ENCODE measurements at places on chromosomes 1 and 21.

DNA sequence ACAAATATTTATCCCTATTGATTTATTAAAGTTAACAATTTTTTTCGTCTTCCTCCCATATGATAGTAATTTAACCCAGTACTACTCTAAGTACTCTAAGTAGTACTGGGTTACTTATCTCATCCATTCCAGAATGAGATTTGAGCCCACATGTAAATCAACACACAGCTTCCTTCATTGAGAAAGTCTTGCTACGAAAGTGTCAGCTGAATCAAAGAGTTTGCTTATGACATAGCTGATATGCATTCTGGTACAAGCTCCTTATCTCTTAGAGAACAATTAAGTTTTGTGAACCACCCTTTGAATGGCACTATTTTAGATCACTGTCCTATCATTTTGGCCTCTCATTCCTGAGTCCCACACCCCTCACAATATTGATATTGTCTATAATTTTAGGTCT is 2.4 kb upstream of the SLC44A3 start:
- no peak for DNase-seq

DNA sequence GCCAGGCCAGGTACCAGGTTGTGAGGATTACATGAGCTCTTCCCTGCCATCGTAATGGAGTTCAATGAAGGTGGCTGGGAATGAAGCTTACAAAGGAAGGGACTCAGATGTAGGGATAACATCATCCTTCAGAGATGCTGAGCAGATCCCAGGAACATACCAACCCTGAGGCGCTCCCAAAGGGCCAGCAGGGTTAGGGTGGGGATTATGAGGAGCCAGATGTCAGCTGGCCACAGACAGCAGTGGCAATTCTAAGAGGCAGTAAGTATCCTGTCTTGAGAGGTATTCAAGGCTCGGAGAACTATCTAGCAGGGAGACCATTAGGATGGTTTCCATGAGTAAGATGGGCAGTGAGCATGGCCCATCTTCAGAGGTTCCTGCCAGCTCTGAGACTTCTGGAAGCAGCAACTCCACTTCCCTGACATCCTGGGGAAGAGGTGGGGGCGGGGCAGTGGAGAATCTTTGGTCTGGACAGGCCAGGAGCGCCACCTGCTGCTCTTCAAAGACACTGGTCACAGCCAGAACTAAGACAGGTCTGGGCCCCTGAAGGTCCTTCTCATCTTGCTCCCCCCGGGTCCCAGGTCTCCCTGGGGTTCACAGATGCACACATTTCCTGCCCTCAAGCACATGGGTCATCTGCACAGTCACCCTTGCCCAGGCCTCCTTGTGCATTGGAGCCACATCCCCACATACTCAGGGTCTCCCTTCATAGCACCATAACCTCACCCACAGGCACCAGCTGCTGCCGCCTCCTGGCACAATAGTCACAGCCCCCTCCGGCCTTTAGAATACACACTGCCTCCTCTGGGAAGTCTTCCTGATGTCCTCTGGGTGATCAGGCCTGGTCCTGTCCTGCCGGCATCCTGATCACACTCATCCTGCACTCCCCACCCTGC is 2.7 kb upstream of the SDC3 start:
- DNase-seq, result no peak

- no peak for DNase-seq
Measured at GRCh38 chr1:179143322-179143721, 61.5 kb downstream of the TOR3A start.

DNA sequence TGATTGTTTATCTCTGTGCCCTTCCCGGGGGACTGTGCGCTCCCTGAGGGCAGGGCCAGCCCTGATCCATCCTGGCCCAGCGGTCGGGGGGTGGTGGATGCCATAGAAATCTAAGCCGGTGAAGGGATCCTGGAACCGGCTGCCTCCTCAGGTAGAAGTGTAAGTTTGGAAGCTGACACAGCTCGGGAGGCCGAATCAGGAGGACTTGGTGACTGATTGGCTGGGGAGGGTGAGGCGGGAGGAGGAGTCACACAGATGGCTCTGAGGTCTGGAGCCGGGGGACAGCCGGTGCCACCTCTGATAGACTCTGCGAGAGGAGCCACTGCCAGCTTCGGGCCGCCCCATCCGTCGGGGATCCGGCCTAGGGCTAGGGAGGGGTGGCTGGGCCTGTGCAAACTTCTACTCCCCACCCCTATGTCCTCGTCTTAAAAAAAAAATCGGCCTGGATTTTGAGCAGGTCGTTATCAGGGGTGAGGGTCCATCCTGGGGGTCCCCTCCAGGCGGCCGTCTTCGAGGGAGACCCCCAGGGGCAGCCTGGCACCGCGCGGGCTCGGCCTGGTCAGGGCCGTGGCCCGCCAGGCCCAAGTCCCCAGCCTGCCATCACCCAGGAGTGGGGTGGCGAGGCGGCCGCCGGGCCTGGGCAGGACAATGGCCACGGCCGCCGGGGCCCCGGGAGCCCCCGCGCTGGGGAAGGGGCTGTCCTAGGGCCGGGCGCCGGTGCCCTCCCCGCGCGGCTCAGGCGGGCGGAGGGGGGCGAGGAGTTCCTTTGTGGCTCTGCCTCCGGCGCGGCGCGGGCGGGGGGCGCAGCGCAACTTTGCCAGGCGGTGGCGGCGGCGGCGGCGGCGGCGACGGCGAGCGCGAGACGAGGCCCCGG is 708 bp upstream of the ZNF362 start:
- no peak for DNase-seq

DNA sequence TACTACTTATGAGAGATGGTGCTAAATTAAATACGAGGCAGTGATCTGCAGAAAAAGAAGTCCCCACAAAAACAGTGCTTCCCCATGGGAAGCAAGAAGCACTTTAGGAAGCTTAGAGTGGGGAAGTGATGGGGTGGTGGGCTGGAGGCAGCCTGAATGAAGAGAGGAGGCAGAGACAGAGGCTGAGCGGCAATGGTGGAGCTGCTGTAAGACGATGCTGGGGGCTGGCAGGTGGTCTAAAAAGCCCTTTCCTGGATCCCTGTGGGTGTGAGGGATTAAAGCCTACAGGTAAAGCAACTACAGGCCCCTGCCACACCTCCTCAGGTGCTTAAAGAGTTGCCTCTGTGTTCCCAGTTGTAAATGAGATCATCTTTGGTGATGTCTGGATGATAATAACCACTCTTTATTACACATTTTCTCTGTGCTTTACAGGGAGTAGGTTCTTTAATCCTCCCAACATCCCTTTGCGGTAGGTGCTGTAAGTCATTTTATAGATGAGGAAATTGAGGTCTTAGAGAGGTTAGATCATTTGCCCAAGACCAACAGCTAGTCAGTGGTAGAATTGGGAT is 39.2 kb downstream of the CNN3 start:
- DNase-seq, result no peak

Data from stimulated activated CD8-positive, alpha-beta memory T cell treated with anti-CD3 and anti-CD28 coated beads, Interleukin-4, amount 100 ng/mL, for 1 hour (primary cell).